Myometrial cell (primary cell): ENCODE measurements at places on chromosomes 3 and 15. TPM values are rescaled to one million over a fixed set of nuclear protein-coding genes. Genes with fewer than 3 reads are reported as not detected.

The ANKDD1A gene
- 0.35 and 1.7 TPM in 2 replicates for total RNA-seq

The NAALADL2 gene
- total RNA-seq, result 0.86 and 0.89 TPM in 2 replicates

The CSPG5 gene
- 0.35 TPM in 1 of 2 replicates, not detected in the other for total RNA-seq

The PP2D1 gene
- total RNA-seq, result not detected in 2 replicates

The AP4E1 gene
- total RNA-seq, result 5.8 and 8.7 TPM in 2 replicates

The HTR3E gene
- total RNA-seq, result not detected in 2 replicates

The WHAMM gene
- total RNA-seq, result 3.5 and 4.8 TPM in 2 replicates

The CRTAP gene
- 251 and 299 TPM in 2 replicates for total RNA-seq

The USP50 gene
- total RNA-seq, result not detected in 2 replicates

The P2RY13 gene
- not detected in 2 replicates for total RNA-seq

The B3GNT5 gene
- 28.9 and 31.4 TPM in 2 replicates for total RNA-seq

The ANKRD63 gene
- total RNA-seq, result not detected in 2 replicates

The RAB6B gene
- 0.53 TPM in 1 of 2 replicates, not detected in the other for total RNA-seq

The AADAC gene
- not detected in 2 replicates for total RNA-seq

The RLBP1 gene
- total RNA-seq, result not detected in 2 replicates

The SEMA4B gene
- total RNA-seq, result 13.8 and 19.3 TPM in 2 replicates

The ELP6 gene
- 26.5 and 37.0 TPM in 2 replicates for total RNA-seq

The A4GNT gene
- not detected in 2 replicates for total RNA-seq

The KLHL40 gene
- not detected in 2 replicates for total RNA-seq

The REC114 gene
- total RNA-seq, result not detected in 2 replicates

The LMAN1L gene
- total RNA-seq, result not detected in 2 replicates

The NUSAP1 gene
- 60.8 and 86.1 TPM in 2 replicates for total RNA-seq

The STXBP5L gene
- total RNA-seq, result not detected in 2 replicates

The RBPMS2 gene
- total RNA-seq, result not detected in 2 replicates

The CYP19A1 gene
- total RNA-seq, result not detected in 2 replicates

The CPOX gene
- total RNA-seq, result 23.4 and 27.6 TPM in 2 replicates

The ACAD11 gene
- 16.4 and 30.8 TPM in 2 replicates for total RNA-seq

The ACKR2 gene
- total RNA-seq, result under 0.01 TPM in 1 of 2 replicates, not detected in the other

The SATB1 gene
- total RNA-seq, result 2.3 and 4.0 TPM in 2 replicates

The RBSN gene
- total RNA-seq, result 10.1 and 28.2 TPM in 2 replicates

The ATP2C1 gene
- total RNA-seq, result 58.5 and 89.3 TPM in 2 replicates

The BCL2A1 gene
- total RNA-seq, result 0.71 and 0.86 TPM in 2 replicates

The SUSD5 gene
- total RNA-seq, result 0.35 and 0.58 TPM in 2 replicates

The WDR93 gene
- total RNA-seq, result 1.2 TPM in 1 of 2 replicates, not detected in the other

The PLA2G4F gene
- total RNA-seq, result not detected in 2 replicates

The RTP4 gene
- total RNA-seq, result 2.1 and 2.9 TPM in 2 replicates

The QTRT2 gene
- 8.9 and 10.6 TPM in 2 replicates for total RNA-seq

The ARHGEF26 gene
- 4.1 and 10.1 TPM in 2 replicates for total RNA-seq

The GOLGA8T gene
- total RNA-seq, result not detected in 2 replicates

The LNP1 gene
- 2.1 and 2.9 TPM in 2 replicates for total RNA-seq

The CLRN1 gene
- total RNA-seq, result not detected in 2 replicates

The C3orf85 gene
- total RNA-seq, result not detected in 2 replicates

The SLC28A1 gene
- total RNA-seq, result not detected in 2 replicates

The TMEM207 gene
- not detected in 2 replicates for total RNA-seq

The DYNC1LI1 gene
- 34.9 and 35.8 TPM in 2 replicates for total RNA-seq

The GPR156 gene
- under 0.01 and 0.35 TPM in 2 replicates for total RNA-seq

The RBM6 gene
- 28.0 and 28.9 TPM in 2 replicates for total RNA-seq

The GUCA1C gene
- total RNA-seq, result not detected in 2 replicates

The CXCR6 gene
- not detected in 2 replicates for total RNA-seq

The TRAT1 gene
- total RNA-seq, result not detected in 2 replicates

The XYLB gene
- total RNA-seq, result 2.0 and 3.2 TPM in 2 replicates

The LRRIQ4 gene
- not detected in 2 replicates for total RNA-seq

The EOMES gene
- not detected in 2 replicates for total RNA-seq

The SNTN gene
- not detected in 2 replicates for total RNA-seq

The GPR62 gene
- total RNA-seq, result not detected in 2 replicates

The CTXN2 gene
- total RNA-seq, result not detected in 2 replicates

The PARP15 gene
- not detected in 2 replicates for total RNA-seq

The SLC2A2 gene
- total RNA-seq, result not detected in 2 replicates

The RETNLB gene
- total RNA-seq, result not detected in 2 replicates
